ENCODE measurements at places on chromosomes 3 and 15. TPM values are rescaled to one million over a fixed set of nuclear protein-coding genes. Genes with fewer than 3 reads are reported as not detected.
A peak's percentile ranks its signal among the peaks of the same experiment; 100 is the strongest.

DNA sequence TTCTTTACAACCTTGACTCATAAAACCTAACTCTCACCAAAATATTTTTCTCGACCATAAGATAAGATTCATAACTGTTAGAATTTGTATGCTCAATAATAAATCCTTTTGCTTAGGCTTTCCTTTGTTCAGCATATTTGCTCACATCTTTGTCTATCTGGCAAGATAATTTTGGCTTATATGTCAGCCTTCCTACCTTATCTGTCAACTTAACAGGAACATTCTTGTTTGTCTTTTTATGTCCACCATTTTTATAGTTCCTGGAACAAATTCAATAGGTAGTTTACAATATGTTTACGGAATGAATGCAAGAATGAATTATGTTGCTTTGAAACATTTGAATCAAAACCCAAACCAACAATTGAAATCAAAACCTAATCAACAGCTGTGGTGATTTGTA lies 41.0 kb upstream of the P2RY1 start:
- no peak for DNase-seq

- no peak for DNase-seq
These were observed 23.1 kb upstream of the BHLHE40 start for GRCh38 chr3:4956099-4956498.

DNA sequence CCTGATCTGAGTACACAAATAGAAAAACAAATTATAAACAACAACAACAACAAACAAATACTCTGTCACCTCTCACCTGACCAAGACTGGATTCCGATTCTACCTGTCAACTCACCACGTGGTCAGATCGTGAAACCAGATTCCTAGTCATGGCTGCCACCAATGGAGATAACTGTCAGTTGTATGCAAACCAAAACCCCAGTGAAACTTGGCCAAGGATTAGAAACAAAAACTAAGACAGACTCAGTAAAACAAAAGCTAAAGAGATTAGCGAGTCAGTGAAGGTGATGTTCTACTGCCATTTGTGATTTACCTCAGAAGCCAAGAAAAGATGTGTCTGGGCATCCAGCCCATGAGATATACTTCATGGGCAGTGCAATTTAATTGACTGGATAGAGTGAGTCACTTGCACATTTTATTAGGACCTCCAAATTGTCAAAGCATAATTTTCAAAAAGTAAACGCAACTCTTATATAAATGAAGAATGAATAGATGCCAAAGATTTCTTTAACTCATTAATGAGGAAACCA lies 31.1 kb downstream of the PHLDB2 start:
- peak; percentile 60 for DNase-seq

GRCh38 chr3:128481438-128481942 lies 11.5 kb downstream of the GATA2 start:
- no peak for DNase-seq

DNA sequence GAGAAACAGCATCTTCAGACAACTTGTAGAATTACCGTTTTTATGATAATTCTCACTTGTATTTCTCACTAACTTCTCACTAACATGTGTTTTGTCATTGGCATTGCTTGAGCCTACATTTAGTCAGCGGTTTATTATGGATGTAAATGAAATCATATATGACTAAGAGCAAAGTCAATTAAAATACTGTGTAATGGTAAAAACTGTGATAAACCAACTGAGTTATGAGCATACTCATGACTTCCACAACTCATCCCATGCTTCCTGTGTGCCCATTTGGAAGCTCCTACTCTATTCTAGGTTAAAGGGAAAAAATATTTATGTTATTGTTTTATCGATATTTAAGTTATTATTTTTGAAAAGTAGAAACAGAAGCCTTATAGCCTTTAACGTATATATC lies 12.8 kb downstream of the PXK start:
- DNase-seq, result peak; percentile 35

GRCh38 chr3:48592519-48593087 lies 2.5 kb downstream of the COL7A1 start:
- DNase-seq, result no peak

DNA sequence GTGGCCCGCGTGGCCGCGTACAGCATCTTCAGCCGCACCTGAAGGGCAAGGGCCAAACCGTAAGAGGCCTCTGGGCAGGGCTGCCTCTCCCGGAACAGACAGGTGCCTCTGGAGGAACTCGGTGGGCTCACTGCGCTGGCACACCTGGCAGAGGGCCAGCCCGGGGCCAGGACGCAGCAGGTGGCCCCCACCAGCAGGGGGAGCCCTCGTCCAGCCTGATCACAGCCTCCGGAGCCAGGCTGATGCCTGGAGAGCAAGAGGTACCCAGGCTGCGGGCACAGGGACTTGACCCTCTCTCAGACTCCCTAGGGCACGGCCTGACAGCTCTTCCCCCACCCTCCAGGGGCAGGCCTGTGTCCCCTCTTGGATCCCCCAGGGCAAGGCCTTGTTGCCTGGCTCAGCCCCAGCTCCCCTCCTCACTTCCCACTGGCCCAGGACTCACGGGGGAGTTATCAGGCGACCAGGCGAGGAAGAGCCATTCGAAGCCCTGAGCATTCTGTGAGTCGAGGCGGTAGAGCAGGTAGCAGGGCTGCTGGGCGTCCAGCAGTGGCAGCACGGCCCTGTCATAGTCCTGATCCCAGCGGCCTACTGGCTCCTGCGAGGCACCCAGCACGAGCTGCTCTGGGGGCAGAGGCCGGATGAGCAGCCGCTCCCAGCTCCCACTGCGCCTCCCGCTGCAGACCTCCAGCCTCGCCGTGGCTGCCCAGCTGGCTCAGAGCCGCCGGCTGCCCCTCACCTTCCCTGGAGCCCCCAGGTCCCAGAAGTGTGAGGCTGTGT lies 6.2 kb upstream of the TLR9 start:
- peak; percentile 77 for DNase-seq

GRCh38 chr15:58547628-58548307 lies 116.0 kb downstream of the LIPC start:
- DNase-seq, result peak; percentile 12

DNA sequence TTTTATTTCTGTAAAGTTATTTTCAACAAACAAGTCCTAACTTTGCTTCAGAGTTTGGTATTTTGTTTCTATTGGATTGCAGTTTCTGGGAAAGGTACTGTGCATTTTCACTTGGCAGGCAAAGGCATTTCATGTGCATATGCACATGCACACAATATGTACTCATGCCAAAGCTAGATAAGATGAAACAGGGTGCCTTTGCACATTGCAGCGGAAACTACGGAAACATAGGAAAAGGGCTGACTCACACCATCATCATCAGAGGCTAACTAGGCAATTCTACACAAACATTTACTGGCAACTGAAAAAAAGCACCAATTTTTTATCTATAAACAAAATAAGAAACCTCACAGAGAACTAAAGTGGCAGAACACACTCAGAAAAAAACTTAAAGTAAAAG lies 550.6 kb upstream of the NECTIN3 start:
- DNase-seq, result peak; percentile 94

DNA sequence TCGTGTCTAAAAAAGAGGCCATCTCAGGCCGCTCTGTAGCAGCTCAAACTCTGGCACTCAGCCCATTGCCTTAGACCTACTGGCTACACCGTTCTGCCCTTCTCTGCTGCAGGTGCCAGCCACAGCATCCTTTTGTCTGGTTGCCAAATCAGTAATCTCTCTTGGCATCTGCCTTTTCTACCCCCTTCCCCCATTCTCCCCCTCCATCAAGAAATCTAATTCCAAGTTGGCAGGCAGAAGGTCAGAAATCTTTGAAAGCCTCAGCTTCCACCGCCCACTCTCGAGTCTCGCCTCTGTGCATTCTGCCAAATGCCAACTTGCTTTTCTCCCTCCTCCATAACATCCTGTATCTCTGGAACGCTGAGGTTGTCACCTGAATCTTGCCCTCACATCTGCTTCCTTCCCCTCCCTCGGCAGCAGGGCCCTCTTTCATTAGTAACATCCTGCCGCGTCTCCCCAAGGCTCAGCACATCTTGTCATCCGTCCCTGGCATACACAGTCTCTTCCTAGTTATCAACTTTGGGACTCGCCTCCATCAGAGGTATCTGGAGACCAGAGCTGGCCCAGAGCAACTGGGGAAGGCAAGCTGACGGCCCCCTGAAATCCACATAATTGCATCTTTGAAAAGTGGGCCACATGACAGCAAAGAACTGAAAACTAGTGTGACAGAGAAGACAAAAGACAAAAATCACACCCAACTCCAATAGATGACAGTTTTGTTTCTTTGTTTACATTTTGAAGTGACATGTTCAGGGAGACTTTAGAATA lies 312.0 kb upstream of the CCDC54 start:
- peak; percentile 10 for DNase-seq

GRCh38 chr15:60396100-60396499 lies 1.7 kb downstream of the ANXA2 start:
- DNase-seq, result peak; percentile 34

DNA sequence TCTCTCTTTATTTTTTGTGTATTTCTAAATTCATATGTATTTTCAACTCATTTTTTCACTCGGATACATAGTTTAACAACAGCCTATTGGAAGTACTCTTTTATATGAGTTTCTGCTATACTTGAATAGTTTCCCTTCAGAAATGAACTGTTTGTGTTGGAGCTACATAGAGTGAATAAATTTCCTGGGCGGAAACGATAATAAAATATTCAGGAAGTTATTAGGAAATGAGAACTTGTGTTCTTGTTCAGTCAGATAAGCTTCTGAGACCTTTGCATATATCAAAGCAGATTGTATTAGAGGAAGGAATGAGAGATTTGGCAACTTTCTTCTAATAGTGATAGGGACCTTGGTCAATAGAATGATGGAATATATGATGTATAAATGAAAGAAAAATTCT lies 27.3 kb downstream of the NEO1 start:
- no peak for DNase-seq

DNA sequence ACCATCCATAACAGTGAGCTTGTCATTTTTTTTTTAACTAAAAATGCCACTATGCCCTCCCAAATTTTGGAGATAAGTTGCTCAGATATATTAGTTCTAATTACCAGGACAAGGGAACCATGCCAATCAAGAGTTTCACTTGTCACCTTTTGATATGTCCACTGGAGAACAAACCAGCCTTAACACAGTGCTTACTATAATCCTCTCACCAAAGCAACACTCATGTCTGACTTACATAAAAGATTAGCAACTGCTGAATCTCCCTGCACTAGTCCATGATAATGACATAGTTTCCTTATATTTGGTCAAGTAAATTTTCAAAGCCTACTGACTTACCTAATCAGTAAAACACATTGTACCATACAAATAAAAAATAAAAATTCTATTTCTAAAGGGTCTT lies 44.4 kb downstream of the TTBK2 start:
- no peak for DNase-seq

DNA sequence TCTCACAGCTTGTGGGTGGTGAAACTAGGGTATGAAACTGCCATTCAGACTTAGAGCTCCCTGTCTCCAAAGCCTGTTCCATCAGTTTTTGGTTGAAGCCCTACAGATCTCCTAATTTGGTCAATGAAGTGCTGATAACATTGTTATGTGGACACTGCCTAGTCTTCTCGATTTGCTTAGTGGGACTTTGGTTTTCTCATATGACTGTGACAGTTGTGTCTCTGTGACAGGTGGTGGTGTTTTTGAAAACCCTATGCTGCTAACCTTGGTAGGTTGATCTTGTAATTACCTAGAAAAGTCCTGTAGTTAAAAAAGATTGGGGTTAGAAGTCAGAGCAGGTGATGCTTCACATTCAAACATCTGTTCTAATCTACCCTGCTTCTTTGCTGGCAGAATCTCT lies 9.2 kb downstream of the PPM1L start:
- DNase-seq, result no peak

- DNase-seq, result no peak
These were observed 17.3 kb upstream of the DOCK3 start for GRCh38 chr3:50657407-50657806.

- DNase-seq, result peak; percentile 48
These were observed 15.4 kb upstream of the FGD5 start for GRCh38 chr3:14803101-14803980.

DNA sequence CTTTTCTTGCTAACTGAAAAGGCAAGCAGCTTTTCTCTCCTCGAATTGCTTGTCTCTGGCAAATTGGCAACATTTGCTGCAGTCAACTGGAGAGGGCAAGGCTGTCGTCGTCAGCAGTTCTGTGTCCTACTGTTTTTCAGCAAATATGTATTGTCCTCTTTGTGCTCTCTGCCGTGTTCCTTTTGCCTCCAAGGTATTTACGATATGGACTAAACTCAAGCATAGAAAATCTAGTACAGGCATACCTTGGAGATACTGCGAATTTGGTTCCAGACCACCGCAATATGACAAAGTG lies 558 bp upstream of the SLC30A4 start:
- DNase-seq, result no peak

DNA sequence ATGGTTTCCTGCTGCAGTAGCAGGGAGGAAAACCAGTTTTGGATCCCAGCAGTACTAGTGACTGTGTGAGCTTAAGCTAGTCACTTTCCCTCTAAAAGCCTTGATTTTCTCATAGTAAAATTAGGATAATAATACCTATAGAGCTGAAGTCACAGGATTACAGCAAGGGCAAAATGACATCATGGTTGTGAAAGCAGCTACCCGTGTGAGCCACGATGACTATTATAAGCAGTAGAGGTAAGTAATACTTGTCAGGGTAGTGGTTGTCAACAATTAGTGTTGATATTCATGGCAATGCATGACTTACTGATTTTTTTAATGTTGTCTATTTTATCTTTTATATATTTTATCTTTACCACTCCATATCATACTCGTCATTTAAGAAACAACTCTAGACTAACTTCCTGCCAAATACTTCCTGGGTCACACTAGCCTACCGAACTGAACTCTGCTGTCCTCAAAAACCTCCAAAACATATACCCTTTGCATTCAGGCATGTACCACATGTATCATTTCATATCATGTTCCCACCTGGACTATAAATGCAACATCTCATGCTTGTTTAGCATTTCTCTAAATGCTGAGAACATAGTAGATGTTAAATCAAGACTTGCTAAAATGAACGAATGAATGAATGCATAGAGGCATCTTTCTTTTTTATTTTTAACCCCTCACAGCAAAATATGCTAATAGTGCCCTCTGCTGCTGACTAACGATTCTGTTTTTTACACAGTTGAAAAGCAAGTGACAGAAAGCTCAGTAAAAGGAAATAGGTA lies 172.6 kb downstream of the P3H2 start:
- DNase-seq, result peak; percentile 86

- no peak for DNase-seq
These were observed 219.3 kb downstream of the EBLN2 start for GRCh38 chr3:73280746-73281145.

DNA sequence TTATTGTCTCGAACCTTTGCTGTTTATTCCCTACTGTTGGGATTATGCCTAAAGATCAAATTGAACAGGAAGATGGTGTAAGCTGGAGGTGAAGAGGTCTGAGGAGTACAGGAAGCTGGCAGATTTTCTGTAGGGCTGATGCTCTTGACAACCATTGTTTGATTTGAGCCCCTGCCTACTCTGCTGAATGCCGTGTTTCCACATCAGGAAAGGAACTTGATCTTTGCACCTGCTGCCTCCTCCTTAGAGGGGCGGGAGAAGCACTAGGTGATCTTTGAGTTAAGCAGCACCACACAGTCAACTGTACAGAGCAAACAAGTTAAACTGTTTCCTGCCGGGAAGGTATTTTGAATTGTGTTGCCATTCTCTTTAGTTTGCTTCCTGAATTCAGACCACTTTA lies 364.6 kb upstream of the EPHA6 start:
- DNase-seq, result no peak

- DNase-seq, result no peak
These were observed 87.9 kb downstream of the ZNF609 start for GRCh38 chr15:64548235-64548634.

Gene EEFSEC
- total RNA-seq, result 11.6 TPM

Gene HESX1
- not detected for total RNA-seq

Gene SLC24A5
- total RNA-seq, result not detected

Gene EBLN2
- 3.8 TPM for total RNA-seq
